Thyroid gland (tissue), 4 donors: ENCODE measurements at places on chromosomes 3 and 15. TPM values are rescaled to one million over a fixed set of nuclear protein-coding genes. Genes with fewer than 3 reads are reported as not detected.

- H3K4me1 ChIP-seq, result no peaks in the 10 kb centered on the region
- no peak overlapping the region for H3K27ac ChIP-seq
- H3K27me3 ChIP-seq, result no peaks in the 10 kb centered on the region
- DNase-seq, result peak; percentile 75
Measured at GRCh38 chr3:66138336-66139313, 82.2 kb upstream of the SLC25A26 start.

Gene LRRC31
- total RNA-seq, result not detected

Gene HYAL1
- 8.5 TPM for total RNA-seq

Gene TRAK1
- 80.0 TPM for total RNA-seq

Gene AGBL1
- not detected for total RNA-seq

GRCh38 chr15:83919319-83919830 is 265.5 kb downstream of the ADAMTSL3 start:
- no peaks in the 10 kb centered on the region for H3K4me1 ChIP-seq
- no peak overlapping the region for H3K27ac ChIP-seq
- no peaks in the 10 kb centered on the region for H3K27me3 ChIP-seq
- H3K4me3 ChIP-seq, result no peak overlapping the region

Gene CPEB1
- 6.4 TPM for total RNA-seq

DNA sequence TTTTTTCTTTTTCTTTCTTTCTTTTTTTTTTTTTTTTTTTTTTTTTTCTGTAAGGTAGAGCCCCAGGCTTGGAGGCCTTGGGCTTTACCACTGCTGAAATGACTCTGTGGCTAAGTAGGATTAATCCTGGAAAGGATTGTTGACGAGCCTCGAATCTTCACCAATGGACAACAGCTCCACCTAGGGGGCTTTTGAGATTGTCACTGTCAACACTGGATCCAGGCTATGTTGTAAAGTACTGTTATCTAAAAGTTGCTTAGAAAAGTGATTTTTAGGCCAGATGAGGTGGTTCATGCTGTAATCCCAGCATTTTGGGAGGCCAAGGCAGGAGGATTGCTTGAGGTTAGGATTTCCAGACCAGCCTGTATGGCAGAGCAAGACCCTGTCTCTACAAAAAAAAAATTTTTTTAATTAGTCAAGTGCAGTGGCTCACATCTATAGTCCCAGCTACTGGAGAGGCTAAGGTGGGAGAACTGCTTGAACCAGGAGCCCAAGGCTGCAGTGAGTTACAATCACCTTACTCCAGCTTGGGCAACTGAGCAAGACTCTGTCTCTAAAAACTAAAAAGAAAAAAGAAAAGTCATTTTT is 41.6 kb downstream of the KLHL18 start:
- peaks cover 17% of the 10 kb centered on the region for H3K36me3 ChIP-seq
- no peaks in the 10 kb centered on the region for H3K4me1 ChIP-seq
- H3K27me3 ChIP-seq, result no peaks in the 10 kb centered on the region
- H3K27ac ChIP-seq, result no peak overlapping the region
- H3K4me3 ChIP-seq, result no peak overlapping the region

Gene RMDN3
- 33.4 TPM for total RNA-seq

DNA sequence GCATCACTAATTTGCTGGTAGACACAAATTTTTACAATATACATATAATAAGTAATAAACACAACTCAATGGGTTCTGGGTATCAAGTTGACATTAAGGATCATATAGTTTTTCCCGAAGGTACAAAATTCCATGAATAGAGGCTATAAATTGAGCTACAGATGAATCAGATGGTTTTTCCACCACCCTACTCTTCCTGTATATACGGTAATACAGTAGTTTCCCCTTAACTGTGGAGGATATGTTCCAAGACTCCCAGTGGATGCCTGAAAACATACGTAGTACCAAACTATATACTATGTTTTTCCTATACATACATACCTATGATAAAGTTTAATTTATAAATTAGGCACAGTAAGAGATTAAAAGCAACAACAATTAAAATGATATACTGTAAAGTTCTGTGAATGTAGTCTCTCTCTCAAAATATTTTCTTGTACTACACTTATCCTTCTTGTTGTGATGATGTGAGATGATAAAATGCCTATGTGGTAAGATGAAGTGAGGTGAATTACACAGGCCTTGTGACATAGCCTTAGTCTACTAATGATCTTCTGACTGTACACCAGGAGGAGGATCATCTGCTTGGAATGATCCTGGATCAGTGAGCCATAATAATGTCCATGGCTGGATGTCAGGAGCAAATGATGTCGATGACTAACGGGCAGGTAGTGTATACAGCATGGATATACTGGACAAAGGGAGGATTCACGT is 116.7 kb downstream of the NR1I2 start:
- H3K4me1 ChIP-seq, result no peaks in the 10 kb centered on the region
- H3K27me3 ChIP-seq, result no peaks in the 10 kb centered on the region
- H3K36me3 ChIP-seq, result no peaks in the 10 kb centered on the region
- no peak overlapping the region for H3K27ac ChIP-seq

DNA sequence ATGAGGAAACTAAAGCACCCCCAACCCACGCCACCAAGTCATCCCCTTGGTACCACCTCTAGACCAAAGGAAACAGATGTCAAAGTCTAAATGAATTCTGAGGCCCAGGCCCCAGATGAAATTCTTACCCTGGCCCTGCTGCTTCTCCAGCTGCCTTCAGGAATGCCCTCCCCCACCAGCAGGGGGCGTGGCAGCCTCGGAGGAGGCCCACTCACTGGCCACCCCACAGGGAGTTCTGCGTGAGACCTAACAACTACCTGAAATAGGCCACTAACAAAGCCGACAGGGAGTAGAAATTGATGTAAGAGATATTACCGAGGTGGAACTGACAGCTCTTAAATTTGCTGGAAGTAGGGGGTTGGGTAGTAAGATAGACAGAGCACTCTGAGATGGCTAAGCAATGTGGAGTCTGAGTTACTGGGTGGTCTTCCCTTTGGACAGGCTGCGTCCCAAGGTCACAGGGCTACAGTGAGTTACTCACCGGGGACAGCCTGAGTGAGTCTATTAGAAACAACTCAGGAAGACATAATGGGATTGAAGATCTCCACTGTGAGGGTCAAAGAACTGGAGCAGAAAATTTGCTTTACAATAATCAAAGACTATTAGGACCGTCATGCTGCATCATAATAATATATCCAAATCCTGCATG is 240.7 kb downstream of the SHOX2 start:
- DNase-seq, result no peak
- no peak overlapping the region for H3K4me3 ChIP-seq
- no peak overlapping the region for H3K27ac ChIP-seq
- no peaks in the 10 kb centered on the region for H3K27me3 ChIP-seq
- no peaks in the 10 kb centered on the region for H3K36me3 ChIP-seq

DNA sequence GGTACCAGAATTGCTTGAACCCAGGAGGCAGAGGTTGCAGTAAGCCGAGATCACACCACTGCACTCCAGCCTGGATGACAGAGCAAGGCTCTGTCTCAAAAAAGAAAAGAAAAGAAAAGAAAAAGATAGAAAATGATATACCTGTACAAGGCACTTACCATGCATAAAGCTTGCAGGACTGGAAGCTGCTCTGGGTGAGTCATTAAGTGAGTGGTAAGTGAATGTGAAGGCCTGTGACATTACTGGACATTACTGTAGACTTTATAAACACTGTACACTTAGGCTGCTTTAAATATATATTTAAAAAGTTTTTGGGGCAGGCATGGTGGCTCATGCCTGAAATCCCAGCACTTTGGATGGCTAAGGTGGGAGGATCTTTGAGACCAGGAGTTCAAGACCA is 99.2 kb downstream of the SLMAP start:
- DNase-seq, result no peak
- H3K4me3 ChIP-seq, result no peak overlapping the region
- H3K36me3 ChIP-seq, result no peaks in the 10 kb centered on the region
- no peaks in the 10 kb centered on the region for H3K27me3 ChIP-seq
- H3K4me1 ChIP-seq, result peaks cover 5% of the 10 kb centered on the region

GRCh38 chr3:34183611-34184340 is 385.3 kb downstream of the PDCD6IP start:
- H3K27me3 ChIP-seq, result no peaks in the 10 kb centered on the region
- no peaks in the 10 kb centered on the region for H3K4me1 ChIP-seq
- no peak overlapping the region for H3K27ac ChIP-seq
- no peak overlapping the region for H3K4me3 ChIP-seq
- DNase-seq, result no peak

Gene SPATA12
- not detected for total RNA-seq

Gene FETUB
- total RNA-seq, result not detected

DNA sequence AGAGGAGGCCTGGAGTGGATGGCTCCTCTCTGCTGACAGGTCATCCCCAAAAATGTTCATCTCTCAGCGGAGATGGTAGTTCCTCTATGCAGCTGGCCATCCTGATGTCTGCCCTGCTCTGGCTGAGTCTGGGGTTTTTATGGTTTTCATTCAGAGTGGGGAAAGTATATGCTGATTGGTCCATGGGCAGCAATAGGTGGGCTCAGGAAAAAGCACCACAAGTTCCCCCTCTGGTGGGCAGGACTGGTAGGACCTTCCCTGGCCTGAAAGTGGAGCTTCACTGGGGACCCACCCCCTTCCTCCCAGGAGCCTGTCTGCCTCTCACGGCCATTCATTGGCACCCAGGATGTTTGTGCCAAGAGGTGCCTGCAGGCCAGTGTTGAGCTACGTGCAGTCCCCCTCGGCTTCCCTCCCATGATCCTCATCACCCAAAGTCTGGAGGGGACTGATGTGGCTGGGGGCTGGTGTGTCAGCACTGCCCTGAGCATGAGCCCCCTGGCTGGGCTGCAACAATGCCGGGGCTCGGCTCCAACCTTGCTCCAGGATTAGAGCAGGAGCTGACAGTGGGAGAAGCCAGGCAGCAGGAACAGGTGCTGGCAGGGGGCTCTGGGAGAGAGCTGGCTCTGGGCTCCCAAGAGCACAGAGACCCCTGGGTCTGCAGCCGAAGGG is 13.1 kb upstream of the BLOC1S6 start:
- H3K27ac ChIP-seq, result no peak overlapping the region
- H3K27me3 ChIP-seq, result no peaks in the 10 kb centered on the region
- H3K4me1 ChIP-seq, result no peaks in the 10 kb centered on the region
- H3K36me3 ChIP-seq, result no peaks in the 10 kb centered on the region

Gene DUOXA2
- total RNA-seq, result 11.8 TPM

Gene CLDN1
- 6.0 TPM for total RNA-seq

- no peak overlapping the region for H3K4me3 ChIP-seq
- DNase-seq, result no peak
- H3K27ac ChIP-seq, result no peak overlapping the region
- no peaks in the 10 kb centered on the region for H3K36me3 ChIP-seq
Measured at GRCh38 chr3:162295323-162295983, 798.8 kb downstream of the OTOL1 start.

DNA sequence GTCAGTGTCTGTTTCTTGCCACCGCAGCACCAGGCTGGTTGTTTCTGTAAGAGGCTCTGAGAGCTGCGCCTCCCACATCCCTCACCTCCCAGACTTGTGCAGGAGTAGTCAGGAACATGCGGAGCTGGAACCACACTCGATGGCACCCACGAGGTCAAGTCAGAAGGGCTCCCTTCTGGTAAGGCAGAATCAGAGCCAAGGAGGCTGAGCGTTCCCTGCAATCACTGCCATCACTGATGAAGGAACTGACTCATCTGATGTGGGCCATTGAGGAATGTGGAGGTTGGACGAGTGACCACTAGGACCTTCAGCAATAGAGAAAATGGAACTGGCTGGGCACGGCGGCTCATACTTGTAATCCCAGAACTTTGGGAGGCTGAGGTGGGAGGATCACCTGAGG is 35.7 kb upstream of the BLM start:
- no peaks in the 10 kb centered on the region for H3K27me3 ChIP-seq
- no peak for DNase-seq
- H3K4me3 ChIP-seq, result no peak overlapping the region
- H3K4me1 ChIP-seq, result no peaks in the 10 kb centered on the region
- H3K27ac ChIP-seq, result peak overlapping the region; percentile 52

- H3K4me3 ChIP-seq, result no peak overlapping the region
- H3K27ac ChIP-seq, result no peak overlapping the region
- no peaks in the 10 kb centered on the region for H3K4me1 ChIP-seq
- H3K36me3 ChIP-seq, result no peaks in the 10 kb centered on the region
Measured at GRCh38 chr15:77221708-77222107, 150.8 kb upstream of the TSPAN3 start.

- H3K27ac ChIP-seq, result no peak overlapping the region
- no peak for DNase-seq
- peaks cover 4% of the 10 kb centered on the region for H3K4me1 ChIP-seq
- H3K4me3 ChIP-seq, result no peak overlapping the region
- H3K27me3 ChIP-seq, result no peaks in the 10 kb centered on the region
- no peaks in the 10 kb centered on the region for H3K36me3 ChIP-seq
Measured at GRCh38 chr3:188243124-188243795, 89.3 kb downstream of the LPP start.

- peak overlapping the region; percentile 98 for H3K27ac ChIP-seq
- peak overlapping the region; percentile 31 for H3K4me3 ChIP-seq
- H3K4me1 ChIP-seq, result peaks cover 7% of the 10 kb centered on the region
- H3K36me3 ChIP-seq, result no peaks in the 10 kb centered on the region
- no peaks in the 10 kb centered on the region for H3K27me3 ChIP-seq
- DNase-seq, result peak; percentile 74
Measured at GRCh38 chr15:75454471-75455378, 3.2 kb upstream of the SIN3A start.

DNA sequence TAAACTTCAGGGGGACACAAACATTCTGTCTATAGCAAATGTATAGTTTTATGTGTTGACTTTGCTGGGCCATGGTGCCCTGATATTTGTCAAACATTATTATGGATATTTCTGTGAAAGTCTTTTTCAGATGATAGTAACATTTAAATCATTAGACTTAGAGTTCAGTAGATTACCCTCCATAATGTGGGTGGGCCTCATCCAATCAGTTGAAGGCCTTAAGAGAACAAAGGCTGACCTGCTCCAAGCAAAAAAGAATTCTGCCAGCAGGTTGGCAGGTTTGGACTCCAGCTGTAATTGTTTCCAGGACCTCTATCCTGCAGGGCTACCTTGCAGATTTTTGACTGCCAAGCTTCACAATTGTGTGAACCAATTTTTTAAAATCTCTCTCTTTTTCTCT is 1250.9 kb downstream of the ROBO1 start:
- no peaks in the 10 kb centered on the region for H3K27me3 ChIP-seq
- no peak overlapping the region for H3K27ac ChIP-seq
- H3K4me1 ChIP-seq, result no peaks in the 10 kb centered on the region

- H3K27me3 ChIP-seq, result no peaks in the 10 kb centered on the region
- no peak for DNase-seq
- H3K4me1 ChIP-seq, result no peaks in the 10 kb centered on the region
- H3K27ac ChIP-seq, result no peak overlapping the region
- H3K4me3 ChIP-seq, result no peak overlapping the region
Measured at GRCh38 chr3:103589770-103590169, 1155.0 kb downstream of the ZPLD1 start.

Gene ADAMTS9
- total RNA-seq, result 106 TPM

DNA sequence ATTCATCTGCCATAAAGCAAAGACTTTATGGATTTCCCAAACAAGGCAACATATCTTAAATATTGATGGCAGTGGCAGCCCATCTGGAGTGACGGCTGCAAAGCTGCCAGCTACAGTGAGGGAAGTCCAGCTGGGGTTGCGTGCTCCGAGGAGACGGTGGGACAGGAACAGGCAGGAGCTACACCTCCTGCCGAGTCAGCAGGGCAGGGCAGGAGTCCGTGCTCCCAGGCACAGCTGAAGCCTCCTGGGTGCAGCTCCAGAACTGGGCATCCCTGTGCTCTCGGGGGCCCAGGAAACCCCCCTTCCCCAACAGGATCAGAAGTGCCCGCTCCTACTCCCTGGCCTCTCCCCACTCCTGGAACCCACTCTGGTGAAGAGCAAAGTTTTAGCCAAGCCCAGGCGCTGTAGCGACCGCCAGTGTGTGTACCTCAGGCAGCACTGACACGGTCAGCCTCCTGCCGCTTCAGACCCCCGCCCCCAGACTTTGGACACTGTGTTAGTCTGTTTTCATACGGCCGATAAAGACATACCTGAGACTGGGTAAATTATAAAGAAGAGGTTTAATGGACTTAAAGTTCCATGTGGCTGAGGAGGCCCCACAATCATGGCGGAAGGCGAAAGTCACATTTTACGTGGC is 556.4 kb upstream of the CCDC54 start:
- DNase-seq, result no peak
- no peaks in the 10 kb centered on the region for H3K27me3 ChIP-seq
- H3K36me3 ChIP-seq, result no peaks in the 10 kb centered on the region
- no peak overlapping the region for H3K4me3 ChIP-seq
- no peak overlapping the region for H3K27ac ChIP-seq
